ENCODE measurements at places on chromosomes 5 and 9.

DNA sequence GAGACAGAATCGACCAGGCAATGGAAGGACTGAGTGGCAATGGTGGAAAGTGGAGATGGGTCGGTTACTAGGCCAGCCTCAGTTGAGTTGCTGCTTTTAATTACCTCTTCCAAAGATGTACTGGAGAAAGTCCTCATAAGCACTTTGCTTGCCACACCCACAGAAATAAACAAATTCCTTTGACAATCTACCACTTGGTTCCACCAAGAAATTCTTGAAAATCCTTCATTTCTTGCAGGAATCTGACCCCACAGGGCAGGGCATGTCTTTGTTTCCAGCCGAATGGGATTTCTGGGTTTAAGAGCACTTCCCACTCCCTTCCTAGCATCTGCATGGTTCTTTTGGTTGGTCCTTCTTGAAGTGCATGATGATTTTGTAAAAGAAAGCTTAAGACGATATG, 54.5 kb downstream of the ADAMTS12 start:
- no peak for DNase-seq

- DNase-seq = no peak
Observed at GRCh38 chr9:131720330-131720729, 19.5 kb downstream of the RAPGEF1 start.

- DNase-seq = no peak
Observed at GRCh38 chr5:153534102-153534501, 43.6 kb downstream of the GRIA1 start.

- DNase-seq = no peak
Observed at GRCh38 chr9:35658968-35659220, 802 bp downstream of the CCDC107 start.

DNA sequence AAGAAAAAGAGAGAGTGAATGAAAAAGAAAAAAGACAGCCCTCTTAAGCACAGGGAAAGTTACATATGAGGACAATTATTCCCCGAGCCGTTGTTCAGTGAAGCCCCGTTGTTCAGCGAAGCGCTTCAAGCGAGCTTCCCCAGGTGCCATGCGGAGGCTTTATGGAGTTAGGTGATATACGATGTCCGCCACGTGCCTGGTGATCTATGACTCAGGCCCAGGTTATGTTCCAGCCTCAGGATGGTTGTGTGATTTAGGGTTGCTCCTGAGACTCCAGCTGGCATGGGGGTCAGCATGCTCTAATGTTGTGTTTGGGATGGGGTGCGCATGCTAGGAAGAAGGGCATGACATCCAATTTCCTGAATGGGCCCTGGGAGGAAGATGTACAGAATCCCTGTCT, 365.6 kb downstream of the CDK5RAP2 start:
- no peak for DNase-seq

GRCh38 chr5:170388818-170389549, at the start of gene KCNMB1:
Gene KCNMB1, minus strand, starts transcription at chr5:170389367. Its CDS starts 3,920 bp downstream, at chr5:170385447.
- no peak for DNase-seq

GRCh38 chr5:73358366-73358765, 90.2 kb downstream of the FOXD1 start:
- no peak for DNase-seq

GRCh38 chr5:139207297-139208000, 9.3 kb upstream of the SIL1 start:
- DNase-seq = no peak

GRCh38 chr5:170114271-170114670, 8.6 kb downstream of the FOXI1 start:
- no peak for DNase-seq

GRCh38 chr5:135337064-135337463, 62.0 kb downstream of the MACROH2A1 start:
- DNase-seq = no peak

DNA sequence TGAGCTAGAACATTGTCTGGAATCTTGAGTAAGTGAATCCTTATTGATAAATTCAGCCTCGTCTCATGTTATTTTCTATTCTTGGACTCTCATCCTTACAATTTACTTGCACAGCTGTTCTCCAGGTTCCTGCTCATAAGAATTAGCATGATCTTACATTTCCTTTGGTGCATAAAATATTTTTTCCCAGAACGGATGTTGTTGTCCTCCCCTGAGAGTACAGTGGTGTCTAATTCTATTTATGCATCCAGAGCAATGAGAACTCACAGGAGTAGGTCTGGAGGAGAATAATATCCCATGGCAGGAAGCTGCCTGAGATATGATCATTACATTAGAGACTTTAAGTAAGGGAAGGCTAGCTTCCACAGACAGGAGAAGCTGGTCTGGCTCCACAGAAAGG, 178.4 kb upstream of the MAST4 start:
- no peak for DNase-seq

DNA sequence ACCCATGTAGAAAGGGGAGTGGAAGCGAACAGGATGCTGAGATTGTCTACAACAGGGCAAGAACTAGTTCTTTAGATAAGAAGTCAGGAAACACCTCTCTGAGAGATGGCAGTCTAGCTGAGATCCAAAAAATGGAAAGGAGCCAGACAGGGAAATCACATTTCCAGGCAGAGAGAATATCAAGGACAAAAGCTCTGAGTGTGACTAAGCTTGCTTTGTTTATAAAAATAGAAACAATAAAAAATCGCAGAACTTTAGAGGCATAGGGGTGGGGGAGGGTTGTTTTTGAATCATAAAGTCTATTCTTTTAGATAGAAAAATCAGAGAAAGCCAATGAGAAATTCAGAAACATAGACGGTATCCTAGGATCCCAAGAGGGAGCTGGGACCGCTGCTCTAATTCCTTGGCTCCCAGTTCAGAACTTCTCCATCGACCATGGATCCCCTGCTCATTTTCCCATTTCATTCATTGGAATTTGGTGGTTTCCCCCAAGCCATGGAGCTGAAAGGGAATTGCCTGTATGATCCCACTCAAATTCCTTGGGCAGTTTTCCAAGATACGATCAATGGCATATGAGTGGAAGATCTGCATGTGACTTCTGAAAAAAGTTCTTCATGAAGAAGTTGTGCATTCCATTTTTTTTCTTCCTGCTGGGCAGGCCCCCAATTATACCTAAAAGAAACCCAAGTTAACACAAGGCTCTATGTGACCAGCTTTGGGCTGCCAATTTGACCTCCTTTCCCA, 182.0 kb downstream of the GRIA1 start:
- DNase-seq = no peak

- no peak for DNase-seq
Observed at GRCh38 chr5:664343-664993, 28.7 kb downstream of the TPPP start.

GRCh38 chr5:134059758-134060495, 54.6 kb upstream of the TCF7 start:
- DNase-seq = no peak

- DNase-seq = no peak
Observed at GRCh38 chr9:81492710-81493447, 196.5 kb downstream of the TLE1 start.
